IPS DF 6.9 (cell line): ENCODE measurements at places on chromosomes 2 and 18.
A peak's percentile ranks its signal among the peaks of the same experiment; 100 is the strongest.

GRCh38 chr2:170324640-170325046 is 146.7 kb downstream of the MYO3B start:
- peak; percentile 48 for DNase-seq

GRCh38 chr2:7773362-7774360 is 856.4 kb downstream of the RNF144A start:
- DNase-seq = no peak

GRCh38 chr2:211455216-211455841 is 898.9 kb downstream of the CPS1 start:
- peak; percentile 37 for DNase-seq

DNA sequence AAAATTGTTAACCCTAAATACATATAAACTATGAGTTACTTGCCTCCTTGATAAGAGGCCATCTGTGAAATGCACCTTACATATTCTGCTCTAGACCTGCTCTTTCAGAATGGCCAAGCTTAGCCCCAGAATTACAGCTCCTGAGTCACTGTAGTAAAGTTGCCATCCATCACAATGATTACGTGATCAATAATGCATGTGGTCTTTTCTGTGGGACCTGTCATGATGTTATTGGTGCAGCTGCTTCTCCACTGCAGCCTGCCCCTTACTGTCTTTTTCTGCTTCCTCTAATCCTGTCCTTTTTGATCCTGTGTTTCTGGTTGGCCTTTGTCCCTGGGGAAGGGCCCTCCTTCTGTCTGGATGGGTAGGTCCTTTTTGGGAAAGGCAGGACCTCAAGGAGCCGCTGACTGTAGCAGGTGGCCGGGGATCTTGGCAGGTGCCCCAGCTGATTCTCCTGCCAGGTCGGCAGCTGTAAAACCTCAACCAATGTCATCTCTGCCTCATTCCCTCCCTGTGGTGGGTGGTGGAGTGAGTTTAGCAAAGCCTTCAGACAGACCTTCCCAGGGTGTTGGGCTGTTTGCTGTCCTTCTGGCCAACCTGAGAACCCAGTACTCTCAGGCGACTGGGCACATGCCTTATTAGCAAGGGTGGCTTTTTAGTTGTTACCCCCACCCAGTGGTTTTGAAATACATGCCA is 126.2 kb upstream of the EML6 start:
- DNase-seq = no peak

GRCh38 chr2:205924676-205925075 is 161.3 kb downstream of the INO80D start:
- DNase-seq = no peak

GRCh38 chr2:117936871-117937428 is 76.9 kb downstream of the CCDC93 start:
- DNase-seq = no peak
